ENCODE measurements at places on chromosomes 12 and 14.

- peak; percentile 35 for DNase-seq
Observed at GRCh38 chr14:105879867-105880561, 353.6 kb downstream of the TMEM121 start.

DNA sequence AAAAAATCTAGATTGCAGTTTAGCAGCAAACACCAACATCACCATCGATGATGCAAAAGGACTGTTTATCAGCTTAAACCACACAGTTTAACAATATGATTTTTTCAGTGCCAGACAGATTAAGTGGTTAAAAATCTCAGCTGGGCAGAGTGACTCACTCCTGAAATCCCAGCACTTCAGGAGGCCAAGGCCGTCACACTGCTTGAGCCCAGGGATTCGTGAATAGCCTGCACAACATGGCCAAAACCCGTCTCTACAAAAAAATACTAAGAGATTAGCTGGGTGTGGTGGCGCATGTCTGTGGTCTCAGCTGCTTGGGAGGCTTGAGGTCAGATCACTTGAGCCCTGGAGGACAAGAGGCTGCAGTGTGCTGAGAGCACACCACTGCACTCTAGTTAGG is 8.9 kb downstream of the RSRC2 start:
- DNase-seq: no peak

DNA sequence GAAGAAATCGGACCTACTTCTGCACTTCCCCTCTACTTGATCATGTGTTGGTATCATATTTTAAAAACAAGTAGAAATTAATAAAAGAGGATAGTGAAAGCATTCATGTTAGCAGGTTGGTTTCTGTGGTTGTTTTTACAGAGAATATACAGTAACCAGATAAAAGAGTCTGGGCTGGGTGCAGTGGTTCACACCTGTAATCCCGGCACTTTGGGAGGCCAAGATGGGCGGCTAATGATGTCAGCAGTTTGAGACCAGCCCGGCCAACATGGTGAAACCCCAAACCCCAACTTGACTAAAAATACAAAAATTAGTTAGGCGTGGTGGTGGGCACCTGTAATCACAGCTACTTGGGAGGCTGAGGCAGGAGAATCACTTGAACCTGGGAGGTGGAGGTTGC is 55.9 kb downstream of the LRP6 start:
- DNase-seq: peak; percentile 73

DNA sequence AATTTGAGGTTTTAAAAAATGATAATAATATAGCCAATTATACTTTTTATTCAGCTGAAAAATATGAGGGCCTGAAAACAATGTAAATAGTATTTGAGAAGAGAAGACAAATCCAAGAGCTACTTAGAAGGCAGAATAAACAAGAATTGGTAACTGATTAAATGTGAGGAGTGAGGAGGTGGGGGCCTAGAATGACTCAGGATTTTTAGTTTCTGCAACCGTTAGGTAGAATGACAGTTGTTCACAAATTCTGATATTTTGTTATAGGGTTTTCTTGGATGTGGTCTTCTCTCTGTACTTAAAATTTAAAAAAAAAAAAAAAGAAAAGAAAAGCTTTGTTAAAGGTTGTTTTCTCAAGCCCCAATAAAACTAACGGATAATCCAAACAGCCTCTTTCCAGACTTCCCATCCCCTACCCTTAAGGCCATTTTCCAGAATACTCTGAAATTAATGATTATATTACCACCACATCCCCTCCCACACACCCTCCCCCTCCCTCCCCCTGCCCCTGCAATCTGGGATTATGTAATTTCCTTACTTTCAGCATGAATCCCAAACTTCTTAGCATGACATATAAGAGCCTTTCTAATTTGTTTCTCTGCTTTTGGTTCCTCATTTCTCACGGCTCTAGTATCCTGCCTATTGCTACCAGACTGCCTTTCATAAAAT is 50.4 kb downstream of the LRP6 start:
- DNase-seq: no peak

DNA sequence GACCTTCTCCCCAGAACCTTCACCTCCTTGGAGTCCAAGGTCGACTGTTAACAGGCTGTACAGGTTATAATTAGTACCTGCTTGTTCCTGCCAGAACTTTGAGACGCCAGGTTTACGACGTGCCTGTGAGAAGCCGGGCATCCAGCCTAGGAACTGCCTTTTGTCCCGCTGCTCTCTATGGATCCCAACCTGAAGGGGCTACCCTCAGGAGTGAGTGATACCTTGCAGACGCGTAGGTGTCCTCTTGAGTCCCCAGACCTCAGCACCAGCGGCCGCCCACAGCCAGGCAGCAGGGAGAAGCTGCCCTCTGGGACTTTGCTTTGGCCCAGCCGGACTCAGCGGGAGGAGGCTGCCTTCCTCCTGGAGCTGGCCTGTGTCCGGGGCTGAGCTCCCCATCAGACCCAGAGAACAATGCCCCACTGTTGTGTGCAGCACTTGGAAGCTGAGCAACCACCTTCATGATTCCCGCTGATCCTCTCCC is 16.2 kb downstream of the SYNE3 start:
- DNase-seq: no peak

GRCh38 chr14:89141862-89142261 is 275.2 kb downstream of the FOXN3 start:
- DNase-seq: no peak

DNA sequence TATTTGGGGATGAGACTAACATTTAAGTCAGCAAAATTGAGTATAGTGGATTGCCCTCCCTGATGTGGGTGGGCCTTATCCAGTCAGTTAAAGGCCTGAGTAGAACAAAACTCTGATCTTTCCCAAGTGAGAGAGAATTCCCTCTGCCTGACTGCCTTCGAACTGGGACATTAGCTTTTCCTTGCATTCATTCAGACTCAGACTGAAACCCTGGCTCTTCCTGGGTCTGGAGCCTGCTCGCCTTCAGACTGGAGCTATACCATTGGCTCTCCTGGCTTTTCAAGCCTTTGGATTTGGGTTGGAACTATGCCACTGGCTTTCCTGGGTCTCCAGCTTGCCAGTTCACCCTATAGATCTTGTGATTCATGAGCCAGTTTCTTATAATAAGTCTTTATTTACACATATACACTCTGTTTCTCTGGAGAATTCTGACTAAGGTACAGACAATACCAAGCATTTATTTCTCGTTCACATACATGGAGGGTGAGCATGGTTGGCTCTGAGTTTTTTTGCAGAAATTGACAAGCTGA is 296.5 kb downstream of the ERC1 start:
- no peak for DNase-seq

DNA sequence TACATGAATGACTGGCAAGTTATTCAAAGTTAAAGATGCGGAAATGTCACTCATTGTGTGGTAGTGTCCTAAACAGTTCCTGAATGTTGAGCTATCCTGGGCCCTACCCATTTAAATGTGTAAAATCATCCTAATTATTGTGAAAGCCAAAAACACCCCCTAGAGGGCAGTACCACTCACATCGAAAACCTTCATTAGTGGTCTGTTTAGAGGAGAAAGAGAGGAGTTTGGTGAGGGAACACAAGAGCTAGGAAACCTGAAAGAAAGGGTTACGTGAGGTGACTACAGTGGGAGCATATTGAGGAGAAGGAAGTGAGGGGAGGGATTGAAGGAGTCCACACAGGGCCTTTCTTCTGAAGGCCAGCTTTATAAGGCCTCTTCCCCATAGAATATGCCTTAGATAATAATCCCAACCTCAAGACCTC is 2.5 kb upstream of the TEP1 start:
- DNase-seq: no peak

DNA sequence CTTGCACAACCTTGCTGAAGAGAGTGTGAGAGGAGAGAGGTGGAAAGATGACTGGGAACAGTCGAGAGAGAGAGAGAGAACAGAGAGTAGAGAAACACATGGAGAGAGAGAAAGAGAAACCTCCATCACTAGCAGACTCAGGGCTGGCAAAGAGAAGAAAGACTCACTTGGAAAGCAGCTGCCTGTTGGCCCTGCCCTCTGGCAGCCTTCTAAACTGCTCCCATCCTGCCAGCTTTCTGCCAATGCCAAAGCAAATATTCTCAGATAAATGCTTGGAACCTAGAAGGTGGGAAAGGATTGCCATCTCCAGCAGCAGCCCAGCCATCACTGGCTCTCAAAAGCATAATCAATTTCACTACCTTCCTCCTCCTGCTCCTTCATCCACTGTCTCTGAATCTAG is 107.9 kb upstream of the WSCD2 start:
- DNase-seq: no peak

DNA sequence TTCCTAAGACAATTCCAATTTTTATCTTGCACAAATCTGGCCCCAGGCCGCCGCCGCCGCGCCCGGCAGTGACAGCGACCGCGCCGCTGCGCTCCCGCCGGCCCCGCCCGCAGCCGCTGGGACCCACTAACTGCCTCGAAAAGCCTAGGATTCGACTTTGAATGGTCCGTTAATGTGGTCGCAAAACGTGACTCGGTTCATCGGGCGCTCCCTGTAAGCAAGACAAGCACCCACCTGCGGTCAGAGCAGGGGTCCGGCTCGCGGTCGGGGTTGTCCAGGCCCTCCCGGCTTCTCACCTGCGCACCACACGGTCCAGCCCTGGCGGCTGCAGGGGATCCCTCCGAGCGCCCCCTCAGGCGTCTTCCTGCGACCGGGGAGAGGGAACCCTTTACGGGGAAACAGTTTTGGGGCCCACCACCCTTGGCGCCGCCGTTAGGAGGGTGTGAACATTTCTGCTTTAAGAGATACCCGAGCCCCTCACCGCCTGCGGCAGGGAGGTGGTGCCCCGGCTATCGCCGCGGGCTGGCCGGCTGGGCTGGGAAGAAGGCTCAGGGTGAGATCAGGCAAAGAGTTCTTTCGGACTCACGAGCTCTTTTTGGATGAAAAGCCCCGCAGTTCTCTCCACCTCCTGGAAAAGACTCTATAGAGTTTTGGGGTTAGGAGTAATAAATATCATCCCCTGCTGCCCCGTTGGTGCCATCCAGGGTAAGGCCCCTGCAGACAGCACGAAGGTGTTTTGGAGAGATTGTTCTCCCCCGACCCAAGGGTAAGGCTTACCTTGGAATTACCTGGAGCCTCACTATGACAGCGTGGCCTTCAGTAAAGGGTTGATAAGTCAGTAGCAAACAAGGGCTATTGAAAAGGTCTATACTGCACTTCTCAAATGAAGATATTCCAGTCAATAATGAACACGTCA is 13.6 kb upstream of the FOXJ2 start:
- DNase-seq: peak; percentile 59

Measured in CD8-positive, alpha-beta memory T cell (primary cell).